ENCODE measurements at places on chromosomes 2 and 18. TPM values are rescaled to one million over a fixed set of nuclear protein-coding genes. Genes with fewer than 3 reads are reported as not detected.

GRCh38 chr2:122101319-122101718, 345.9 kb downstream of the TSN start:
- DNase-seq, result no peak

GRCh38 chr18:23982155-23983079, 32.1 kb upstream of the TTC39C start:
- DNase-seq, result peak; percentile 60

GRCh38 chr2:58620896-58621295, 379.8 kb upstream of the FANCL start:
- no peak for DNase-seq

- DNase-seq, result no peak
These were observed 35.5 kb downstream of the BUB1 start for GRCh38 chr2:110642360-110642759.

GRCh38 chr2:58039170-58039611, 7.4 kb upstream of the VRK2 start:
- DNase-seq, result no peak

DNA sequence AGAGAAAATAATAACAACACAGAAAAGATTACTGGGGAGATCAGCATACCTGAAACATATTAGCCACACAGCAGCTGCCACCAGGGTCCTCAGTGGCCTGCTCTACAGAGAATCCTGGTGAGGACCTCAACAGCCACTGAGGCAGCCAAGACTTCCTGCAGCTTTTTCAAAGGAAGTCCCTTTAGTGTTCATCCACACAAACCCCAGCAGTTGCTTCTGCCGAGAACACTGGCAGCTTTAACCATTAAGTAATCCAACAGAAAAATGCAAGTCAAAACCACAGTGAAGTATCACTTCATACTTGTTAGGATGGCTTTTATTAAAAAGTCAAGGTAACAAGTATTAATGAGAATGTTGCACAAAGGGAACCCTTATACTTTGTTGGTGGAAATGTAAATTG, 542.0 kb upstream of the GCFC2 start:
- no peak for DNase-seq

DNA sequence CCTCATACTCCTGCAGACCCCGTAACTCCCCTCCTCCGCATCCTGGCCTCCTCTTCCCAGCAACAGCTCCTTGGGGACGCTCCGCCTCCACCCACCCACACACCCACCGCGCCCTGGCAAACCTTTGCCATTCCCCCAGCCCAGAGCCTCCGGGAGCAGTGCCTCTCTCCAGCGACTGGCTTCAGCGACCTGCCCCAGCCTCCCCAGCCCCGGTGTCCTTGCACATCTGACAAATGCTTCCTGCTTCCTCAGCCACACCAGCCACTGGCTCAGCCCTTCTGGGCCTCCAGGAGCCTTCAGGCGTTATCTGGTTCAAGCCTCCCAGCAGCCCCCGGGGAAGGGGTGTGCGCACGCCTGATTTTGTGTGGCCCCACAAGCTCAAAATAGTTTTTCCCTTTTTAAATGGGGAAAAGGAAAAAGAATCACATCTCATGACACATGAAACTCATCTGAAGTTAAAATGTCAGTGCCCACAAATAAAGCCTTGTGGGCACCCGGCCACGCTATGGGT, 14.2 kb downstream of the ESPNL start:
- DNase-seq, result no peak

Gene IL36G
- not detected for total RNA-seq

Gene STPG4
- not detected for total RNA-seq

Gene SERPINB12
- total RNA-seq, result not detected

Gene FOSL2
- 19.3 TPM for total RNA-seq
